ENCODE measurements at places on chromosomes 13 and 19.

DNA sequence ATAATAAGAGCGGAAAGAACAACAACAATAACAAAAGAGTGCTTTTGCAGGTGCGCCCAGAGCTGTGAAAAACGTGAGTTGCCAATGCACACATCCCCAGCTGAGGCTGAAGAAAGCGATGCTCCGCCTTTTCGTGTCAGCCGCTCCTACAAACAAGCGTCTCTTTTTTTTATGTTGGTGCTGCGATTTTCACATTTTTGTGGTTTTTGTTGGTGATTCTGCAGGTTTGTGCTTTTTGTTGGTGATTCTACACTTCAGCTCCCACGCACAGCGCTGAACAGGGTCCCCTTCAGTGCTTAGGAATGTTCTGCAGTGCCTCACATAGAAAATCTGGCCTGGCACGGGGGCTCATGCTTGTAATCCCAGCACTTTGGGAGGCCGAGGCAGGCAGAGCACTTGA, 7.3 kb upstream of the SBK3 start:
- DNase-seq, result no peak

GRCh38 chr19:10707440-10707839, 6.2 kb downstream of the QTRT1 start:
- no peak for DNase-seq

GRCh38 chr13:24071423-24072075, 89.0 kb upstream of the SPATA13 start:
- DNase-seq, result no peak

DNA sequence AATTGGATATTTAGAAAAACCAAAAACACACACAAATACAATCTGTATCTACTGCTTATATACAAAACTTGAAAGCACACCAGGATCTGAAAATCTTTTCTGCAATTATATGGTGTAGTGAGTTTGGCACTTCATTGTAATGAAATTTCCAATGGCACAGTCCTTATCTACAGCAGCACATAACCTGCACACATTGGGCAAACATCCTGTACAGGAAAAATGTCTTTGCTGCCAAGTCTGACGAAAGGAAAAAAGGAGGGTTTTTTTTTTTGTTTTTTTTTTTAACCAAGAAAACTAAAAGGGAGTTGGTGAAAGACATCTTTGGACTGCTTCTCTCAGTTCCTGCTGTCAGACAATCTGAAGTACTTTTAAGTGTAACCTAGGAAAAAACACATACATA, 107.8 kb downstream of the FOXO1 start:
- no peak for DNase-seq

Data from left cardiac atrium (tissue), 4 donors.